ENCODE measurements at places on chromosomes 12 and 14.
A peak's percentile ranks its signal among the peaks of the same experiment; 100 is the strongest.

GRCh38 chr12:5988659-5989116 is 43.6 kb upstream of the ANO2 start:
- DNase-seq = peak; percentile 89

GRCh38 chr12:7093486-7093885 is 1.2 kb upstream of the C1R start:
- DNase-seq = no peak

DNA sequence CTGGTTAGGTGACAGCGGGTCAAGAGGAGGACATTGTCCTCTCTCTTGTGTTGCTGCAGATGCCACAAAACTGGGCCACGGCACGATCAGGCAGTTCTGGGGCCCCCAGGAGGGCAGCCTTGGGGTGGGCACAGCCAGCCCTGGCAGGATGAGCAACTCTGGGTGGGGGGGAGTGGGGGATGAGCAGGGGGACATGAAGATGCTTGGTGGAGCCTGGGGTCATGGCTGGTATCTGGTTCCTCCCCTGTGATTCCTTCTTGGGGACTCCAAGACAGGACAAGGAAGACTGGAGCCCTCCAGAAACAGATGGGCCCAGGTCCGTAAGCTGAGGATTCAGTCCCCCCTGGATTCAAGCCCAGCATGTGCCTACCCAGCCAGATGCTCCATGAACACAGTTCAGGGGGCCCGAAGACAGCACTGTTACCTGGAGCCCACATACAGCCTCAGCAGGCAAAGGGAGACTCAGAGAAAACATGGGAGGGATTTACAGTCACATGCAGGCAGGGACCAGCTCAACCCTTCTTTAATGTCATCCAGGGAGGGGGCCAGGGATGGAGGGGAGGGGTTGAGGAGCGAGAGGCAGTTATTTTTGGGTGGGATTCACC is 10.4 kb downstream of the SERPINA1 start:
- no peak for DNase-seq

DNA sequence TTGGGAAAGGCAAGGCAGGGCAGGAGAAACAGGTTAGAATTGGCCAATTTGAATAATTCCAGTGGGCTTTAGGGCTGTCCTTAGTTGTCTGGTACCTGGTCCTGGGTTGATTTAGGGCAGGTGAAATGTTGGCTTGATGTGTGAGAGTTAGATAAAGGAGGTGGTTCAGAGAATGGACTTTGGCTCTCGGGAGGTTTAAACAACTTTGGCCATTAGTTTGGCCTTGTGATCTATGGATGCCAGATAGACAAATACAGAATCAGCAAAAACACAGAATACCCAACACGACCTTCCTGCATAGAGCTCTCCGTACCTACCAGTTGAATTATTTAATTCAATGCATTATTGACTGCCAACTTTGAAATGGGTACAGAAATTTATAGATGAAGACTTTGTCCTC is 35.1 kb downstream of the SCN8A start:
- no peak for DNase-seq

GRCh38 chr12:62787023-62787422 is 147.9 kb downstream of the PPM1H start:
- no peak for DNase-seq

DNA sequence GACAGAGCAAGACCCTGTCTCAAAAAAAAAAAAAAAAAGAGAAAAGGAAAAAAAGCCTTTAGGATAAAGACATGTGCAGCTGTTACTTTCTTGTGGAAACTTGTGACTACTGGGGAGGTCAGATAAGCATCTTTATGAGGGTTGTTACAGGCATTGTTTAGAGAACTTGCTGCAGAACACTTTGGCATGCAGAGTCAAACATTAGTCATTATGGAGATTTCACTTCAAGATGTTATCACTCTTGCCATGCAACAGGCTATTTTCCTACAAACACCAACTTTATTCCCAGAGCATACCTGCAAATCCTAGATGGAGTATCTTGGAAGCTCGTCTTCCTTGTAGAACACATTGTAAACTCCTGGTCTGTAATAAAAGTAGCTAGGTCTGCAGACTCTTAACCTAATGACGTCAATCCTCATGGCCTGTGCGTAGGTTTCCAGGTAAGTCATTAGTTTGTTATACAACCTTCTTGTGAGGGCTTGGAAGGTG is 36.3 kb upstream of the WDR89 start:
- no peak for DNase-seq

- DNase-seq = no peak
These were observed 174.3 kb downstream of the FOXN3 start for GRCh38 chr14:89242652-89243279.

GRCh38 chr14:69812711-69813110 is 15.7 kb upstream of the SLC10A1 start:
- no peak for DNase-seq

GRCh38 chr12:52912711-52913430 is 8.0 kb upstream of the KRT8 start:
- no peak for DNase-seq

DNA sequence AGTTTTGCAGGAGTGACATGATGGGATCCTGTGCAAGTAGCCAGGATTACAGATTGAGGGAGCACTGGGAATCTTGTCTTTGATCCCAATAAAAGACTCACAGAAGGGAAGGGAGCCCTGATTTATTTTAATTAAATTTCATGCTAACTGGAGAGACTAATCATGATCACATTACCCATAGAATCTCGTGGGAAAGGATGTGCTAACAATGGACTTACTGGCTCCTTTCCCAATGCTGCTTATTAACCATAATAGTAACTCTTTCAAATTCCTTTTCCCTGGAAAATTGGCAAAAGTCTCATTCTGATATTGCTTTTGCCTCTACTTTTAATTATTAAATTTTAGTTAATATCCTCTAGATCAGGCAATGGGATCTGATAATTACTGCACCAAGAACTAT is 174.8 kb upstream of the AVPR1A start:
- no peak for DNase-seq

DNA sequence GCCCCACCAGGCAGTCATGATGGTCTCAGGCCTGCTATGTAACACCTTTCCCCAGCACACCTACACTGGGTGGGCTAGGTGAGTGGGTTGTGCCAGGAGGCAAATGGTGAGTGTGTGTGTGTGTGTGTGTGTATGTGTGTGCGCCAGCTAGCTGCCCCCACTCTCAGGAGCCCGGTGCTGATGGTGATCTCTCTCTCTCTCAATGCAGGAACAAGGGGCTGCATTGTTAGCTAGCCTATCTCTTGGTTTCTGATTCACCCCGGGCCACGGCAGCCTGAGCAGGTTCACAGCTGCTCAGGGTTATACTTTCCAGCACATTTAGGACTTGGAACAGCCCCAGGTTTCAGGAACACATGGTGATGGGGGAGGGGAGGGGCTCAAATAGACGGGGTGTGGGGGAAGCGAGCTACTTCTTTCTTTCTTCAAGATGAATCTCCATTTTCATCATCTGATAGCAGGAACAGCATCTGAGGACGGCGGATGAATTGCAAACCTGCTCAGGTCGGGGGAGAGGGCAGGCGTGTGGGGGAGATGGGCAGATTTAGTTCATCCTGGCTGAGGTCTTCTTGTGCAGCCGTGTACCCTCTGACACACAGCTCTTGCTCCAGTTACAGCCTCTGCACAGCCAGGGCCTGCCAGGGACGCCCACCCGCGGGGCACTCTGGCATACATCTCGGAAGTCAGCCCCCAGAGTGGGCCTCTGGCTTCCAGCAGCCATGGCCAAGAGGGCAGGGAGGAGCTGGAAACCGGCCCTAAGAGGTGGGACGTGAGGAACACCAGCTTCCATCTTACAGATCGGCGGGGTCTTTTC is 137.6 kb downstream of the ZFP36L1 start:
- DNase-seq = no peak

DNA sequence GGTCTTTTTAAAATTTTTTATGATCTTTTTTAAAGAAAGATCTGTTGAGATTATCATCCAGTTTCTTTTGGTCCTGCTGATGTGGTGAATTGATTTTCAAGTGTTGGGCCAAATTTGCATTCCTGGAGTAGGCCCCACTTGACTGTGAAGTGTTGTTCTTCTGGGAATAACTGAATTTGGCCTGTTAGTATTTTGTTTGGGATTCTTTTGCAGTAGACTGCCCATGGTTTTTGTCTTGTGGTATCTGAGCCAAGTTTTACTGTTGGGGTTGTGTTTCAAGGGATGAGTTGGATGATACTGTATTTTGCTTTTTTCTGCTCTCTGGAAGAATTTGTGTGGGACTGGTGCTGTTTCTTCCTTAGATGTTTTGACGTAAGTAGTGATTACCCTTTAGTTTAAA is 4.0 kb upstream of the SYCP3 start:
- no peak for DNase-seq

DNA sequence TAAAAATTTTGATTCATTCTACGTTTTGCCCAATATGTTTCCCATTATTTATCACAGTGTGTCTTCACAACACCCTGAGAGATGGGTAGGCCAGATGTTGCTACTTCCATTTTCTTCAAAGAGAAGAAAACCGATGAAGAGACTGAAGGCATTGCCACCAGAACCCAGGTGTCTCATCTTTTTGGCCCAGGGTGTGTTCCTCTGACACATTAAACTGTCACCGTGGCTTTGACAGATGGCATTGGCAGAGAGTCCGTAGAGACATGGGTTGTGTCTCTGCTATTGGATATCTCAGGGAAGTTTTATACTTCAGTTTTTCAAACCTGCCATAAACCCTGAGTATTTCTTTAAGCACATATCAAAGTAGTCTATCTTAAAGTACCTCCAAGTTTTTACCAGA is 11.3 kb upstream of the NUDT4 start:
- no peak for DNase-seq

DNA sequence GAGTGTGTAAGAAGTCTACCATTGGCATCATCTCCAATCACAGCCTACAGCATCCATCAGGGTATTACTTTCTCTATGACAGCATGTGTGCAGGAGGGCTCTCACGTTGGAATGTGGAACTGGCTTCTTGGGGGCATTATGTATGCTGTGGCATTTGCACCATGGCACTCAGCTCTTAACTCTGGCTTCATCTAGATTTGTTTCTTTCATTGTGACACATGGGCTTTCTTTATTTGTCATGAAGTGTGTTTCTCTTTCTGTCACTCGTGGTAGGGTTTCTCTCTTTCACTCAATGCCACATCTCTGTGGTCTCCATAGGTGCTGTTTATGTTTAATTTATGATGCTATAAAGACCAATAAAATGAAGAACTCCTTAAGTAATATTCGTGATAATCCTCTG is 191.2 kb upstream of the GARIN2 start:
- DNase-seq = peak; percentile 37

GRCh38 chr12:75672200-75672599 is 160.8 kb upstream of the KRR1 start:
- DNase-seq = no peak

- no peak for DNase-seq
These were observed 244.6 kb upstream of the SFSWAP start for GRCh38 chr12:131466306-131466705.

DNA sequence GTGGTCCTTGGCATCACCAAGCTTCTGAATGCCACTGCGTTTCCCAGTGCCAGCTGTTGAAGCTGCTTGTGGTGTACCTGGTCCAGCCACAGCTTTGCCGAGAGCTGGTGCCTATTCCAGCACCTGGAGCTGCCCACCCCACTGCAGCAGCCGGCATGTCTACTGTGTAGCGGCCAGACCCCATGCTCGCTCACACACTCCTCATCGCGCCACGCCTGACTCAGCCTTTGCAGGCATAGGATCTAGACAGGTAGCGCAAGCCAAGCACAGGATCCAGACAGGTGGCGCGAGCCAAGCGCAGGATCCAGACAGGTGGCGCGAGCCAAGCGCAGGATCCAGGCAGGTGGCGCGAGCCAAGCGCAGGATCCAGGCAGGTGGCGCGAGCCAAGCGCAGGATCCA is 11.6 kb upstream of the ZNF605 start:
- DNase-seq = no peak

- DNase-seq = no peak
These were observed 45.7 kb downstream of the SPPL3 start for GRCh38 chr12:120858306-120859088.

GRCh38 chr14:64812412-64812811 is 67.3 kb downstream of the SPTB start:
- DNase-seq = peak; percentile 67

DNA sequence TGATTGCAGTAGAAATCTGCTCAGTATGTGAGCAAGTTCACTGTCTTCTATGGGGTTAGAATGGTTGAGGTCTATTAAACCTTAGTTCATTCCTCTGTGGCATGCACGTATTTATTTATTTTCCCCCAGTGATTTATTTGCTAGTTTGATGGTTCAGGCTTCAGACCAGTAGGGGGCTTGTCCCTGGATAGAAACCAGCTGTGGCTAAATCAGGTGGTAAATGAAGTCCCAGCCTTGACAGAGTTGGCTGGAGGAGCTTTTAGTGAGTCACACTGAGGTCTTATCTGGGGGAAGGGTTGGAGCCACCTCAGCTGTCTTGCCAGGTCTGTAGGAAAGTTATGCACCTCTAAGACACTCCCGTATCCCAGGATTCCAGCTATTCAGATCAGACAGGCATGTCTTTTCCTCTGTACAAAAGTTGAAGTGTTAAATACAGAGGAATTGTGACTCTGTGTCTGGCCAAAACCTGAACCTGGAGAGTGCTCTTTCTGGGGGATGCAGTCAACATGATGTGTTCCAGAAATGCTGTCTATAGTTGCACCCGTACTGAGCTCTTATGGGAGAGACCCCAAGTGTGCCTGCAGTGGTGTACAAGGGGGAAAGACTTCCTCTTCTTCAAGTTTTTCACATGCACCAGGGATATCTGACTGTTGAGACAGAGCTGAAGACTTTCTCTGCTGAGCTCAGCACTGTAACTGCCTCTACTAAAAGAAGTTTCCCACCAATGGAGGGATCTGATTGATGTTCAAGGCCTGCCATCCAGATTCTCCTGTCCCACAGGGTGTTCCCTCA is 1322.1 kb downstream of the TMEM121 start:
- DNase-seq = peak; percentile 27

GRCh38 chr12:31118347-31119191 is 44.9 kb downstream of the DDX11 start:
- DNase-seq = peak; percentile 40

DNA sequence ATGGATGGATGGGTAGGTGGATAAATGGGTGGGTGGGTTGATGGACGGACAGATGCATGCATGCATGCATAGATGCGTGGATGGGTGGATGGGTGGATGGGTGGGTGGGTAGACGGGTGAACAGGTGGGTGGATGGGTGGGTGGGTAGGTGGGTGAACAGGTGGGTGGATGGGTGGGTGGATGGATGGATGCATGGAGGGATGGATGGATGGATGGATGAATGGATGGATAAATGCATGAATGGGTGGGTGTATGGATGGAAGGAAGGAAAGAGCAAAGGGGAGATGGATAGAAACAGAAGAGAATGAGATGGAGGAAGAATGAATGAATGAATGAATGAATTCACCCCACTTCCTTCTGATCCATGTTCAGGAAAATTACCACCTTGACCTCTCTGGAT is 143.0 kb downstream of the KSR2 start:
- no peak for DNase-seq

All from activated CD4-positive, alpha-beta T cell treated with anti-CD3 and anti-CD28 coated beads for 36 hours (primary cell).